Cortex of kidney (tissue), 1 donor: ENCODE measurements at places on chromosomes 7 and 10.

- no peak for DNase-seq
Measured at GRCh38 chr10:17290226-17290625, 62.2 kb downstream of the VIM start.

DNA sequence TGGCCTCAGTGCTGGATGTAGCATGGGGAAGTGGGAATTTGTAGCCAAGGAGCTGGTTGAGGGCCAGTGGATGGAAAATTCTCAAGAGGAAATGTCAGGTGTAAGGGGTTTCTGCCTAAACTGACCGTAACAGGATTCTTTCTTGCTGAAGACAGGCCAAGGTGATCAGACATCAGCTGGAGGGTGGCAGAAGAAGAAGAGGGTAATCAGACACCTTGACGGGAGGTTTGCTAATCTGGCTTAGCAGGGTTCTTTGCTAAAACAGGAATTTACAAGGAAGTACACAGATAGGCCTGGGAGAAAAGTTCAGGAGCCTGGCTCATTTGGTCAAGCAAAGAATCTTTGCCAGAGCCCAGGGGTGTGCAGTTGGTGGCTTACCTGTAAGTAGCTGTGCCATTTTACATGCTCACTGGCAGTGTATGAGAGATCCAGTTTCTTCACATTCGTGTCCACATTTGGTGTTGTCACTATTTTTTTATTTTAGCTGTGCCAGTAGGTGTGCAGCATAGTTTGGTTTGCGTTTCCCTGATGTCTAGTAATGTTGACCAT lies 73.7 kb downstream of the BMPR1A start:
- DNase-seq: no peak

GRCh38 chr10:22539579-22540298 lies 174.6 kb downstream of the PIP4K2A start:
- no peak for DNase-seq

GRCh38 chr10:71270301-71271220 lies 48.5 kb upstream of the SLC29A3 start:
- no peak for DNase-seq

- no peak for DNase-seq
Measured at GRCh38 chr7:1554333-1555045, 1.5 kb downstream of the TMEM184A start.

- no peak for DNase-seq
Measured at GRCh38 chr7:31234836-31235605, 105.5 kb downstream of the NEUROD6 start.

DNA sequence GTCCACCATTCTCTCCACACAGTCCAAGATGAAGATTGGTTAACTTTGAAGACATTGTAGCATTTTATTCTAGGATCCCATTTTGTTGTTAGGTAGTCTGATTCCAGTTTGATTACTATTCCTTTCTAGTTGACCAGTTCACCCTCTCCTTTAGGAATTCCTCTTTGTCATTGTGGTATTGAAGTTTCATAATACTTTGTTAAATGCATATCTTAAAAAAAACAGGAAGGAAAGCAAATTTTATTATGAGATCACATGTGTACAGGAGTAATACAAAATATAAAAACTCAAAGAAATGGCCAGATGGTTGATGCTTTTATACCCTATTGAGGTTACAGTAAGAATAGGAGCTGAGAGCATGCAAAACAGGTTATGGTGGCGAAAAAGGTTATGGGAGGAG lies 15.5 kb upstream of the SEMA3C start:
- no peak for DNase-seq

GRCh38 chr10:113498997-113499396 lies 53.9 kb upstream of the HABP2 start:
- no peak for DNase-seq

DNA sequence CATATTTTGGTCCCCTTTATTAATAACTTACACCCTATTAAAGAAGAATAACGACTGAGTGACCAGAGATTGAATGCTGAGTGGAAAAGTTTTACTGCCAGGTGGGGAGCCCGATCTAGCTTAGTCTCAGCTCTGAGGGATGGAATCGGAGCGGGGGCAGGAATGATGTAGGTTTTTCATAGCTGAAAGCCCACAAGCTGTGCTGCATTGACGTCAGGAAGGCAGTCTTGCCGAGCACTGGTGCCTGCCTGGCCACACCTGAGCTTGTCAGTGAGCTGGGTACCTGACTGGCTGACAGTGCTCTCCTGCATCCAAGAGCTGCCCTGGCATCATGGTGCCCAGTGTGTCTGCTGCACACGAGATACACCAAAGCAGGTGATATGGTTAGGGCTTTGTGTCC lies 34.8 kb downstream of the GRK5 start:
- no peak for DNase-seq

DNA sequence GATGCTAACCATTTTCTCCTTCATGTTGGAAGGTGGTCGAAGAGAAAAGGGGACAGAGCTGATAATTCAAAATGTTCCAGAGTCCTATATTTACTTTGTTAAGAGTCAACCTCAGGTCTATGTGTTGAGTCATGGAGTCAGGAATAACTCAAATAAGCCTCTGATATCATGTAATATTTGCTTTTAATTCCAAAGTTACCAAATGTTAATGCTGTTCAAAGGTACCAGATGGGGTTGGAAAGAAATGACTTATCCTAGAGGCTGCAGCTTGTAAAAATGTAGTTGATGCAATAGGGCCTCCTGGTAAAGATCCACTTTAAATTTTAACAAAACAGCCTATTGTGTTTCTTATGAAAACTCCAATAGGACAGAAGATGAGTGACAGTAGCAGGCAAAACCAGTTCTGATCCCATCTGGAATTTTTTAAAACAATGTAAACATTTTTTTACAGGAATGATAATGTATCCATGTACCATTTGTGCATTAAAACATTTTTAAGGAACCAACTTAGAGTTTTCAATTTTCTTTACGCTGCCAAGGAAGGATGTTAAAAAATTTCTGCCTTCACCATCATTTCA lies 218.2 kb downstream of the ANK3 start:
- DNase-seq: no peak

GRCh38 chr10:23978317-23978716 lies 230.6 kb upstream of the KIAA1217 start:
- DNase-seq: no peak

- DNase-seq: no peak
Measured at GRCh38 chr10:78508955-78509748, 475.5 kb downstream of the RPS24 start.

- no peak for DNase-seq
Measured at GRCh38 chr10:118439824-118440223, 97.7 kb upstream of the FAM204A start.

GRCh38 chr10:82331716-82332115 lies 456.7 kb downstream of the NRG3 start:
- no peak for DNase-seq

- DNase-seq: no peak
Measured at GRCh38 chr7:82266081-82266480, 177.5 kb downstream of the CACNA2D1 start.

DNA sequence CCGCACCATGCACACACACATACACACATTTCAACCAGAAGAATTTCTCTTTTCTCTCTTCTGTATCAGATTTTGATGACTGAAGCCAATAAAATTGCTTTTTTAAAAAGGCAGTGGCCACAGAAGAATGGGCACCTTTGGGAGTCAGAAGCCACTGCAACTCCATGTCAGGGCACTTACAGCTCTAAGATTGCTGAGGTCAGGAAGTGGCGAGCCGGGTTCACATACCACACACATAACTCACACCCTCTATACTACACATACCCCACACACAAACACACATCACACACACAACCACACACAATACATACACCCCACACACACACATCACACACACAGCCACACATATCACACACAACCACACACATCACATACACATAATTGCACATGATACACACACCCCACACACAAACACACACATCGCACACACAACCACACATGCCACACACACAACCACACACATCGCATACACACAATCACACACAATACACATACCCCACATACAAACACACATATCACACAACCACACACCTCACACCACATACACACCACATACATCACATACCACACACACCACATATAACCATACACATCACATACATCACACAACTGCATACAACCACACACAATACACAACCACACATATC lies 31.2 kb downstream of the GPRIN2 start:
- no peak for DNase-seq

GRCh38 chr10:132975831-132976682 lies 33.7 kb upstream of the CFAP46 start:
- no peak for DNase-seq

DNA sequence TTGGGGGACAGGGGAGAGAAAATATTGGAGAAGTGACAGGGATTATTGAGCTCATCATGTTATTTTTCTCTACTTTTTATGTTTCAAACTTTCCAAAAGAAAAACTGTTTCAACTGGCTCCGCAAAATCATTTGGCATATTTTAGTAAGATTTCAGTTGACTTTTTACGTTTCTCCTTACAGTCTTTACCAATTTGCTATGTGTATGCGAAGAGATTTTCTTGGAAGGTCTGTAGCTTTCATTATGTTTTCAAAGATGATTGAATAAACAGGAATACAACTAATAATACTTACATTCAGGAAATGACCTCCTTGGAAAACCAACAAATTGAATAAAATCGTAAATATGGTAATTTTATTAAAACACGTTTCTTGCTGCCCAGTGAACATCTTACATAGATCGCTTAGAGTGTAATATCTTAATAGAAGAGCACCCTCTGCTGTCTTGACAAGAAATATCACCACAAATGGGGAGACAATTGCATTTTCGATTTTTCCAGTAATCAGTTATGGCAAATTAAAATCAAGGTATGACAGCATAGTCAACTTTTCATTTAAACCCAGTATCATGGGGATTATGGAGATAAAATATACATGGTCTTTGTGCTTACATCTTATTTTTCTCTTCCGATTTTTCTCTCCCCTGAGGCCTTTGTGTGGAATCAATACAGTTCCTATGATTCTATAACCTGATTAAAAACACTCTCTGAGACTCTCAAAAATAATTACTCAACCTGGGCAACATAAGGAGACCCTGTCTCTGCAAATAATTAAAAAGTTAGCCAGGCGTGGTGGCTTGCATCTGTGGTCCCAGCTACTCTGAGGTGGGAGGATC lies 43.1 kb downstream of the MBL2 start:
- no peak for DNase-seq

DNA sequence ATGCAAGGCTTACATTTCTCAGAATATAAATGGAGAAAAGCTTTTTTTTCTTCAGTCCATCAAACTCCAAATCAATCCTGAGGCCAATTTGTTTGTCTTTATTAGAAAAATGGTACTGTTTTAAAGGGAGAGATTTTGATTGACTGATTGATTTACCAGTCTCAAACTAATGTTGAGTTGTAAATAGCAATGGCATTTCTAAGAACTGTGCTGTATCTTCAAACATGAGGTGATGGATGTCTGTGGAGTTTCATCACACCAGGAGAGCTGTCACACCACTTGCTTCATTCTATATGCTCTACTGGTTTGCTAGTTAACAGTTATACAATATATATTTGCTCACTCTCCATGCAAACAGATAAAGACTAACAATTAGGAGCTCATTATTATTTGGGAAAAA lies 39.0 kb upstream of the LRRTM3 start:
- DNase-seq: no peak

- no peak for DNase-seq
Measured at GRCh38 chr7:107037717-107038603, 6.5 kb upstream of the PRKAR2B start.
